ENCODE measurements at places on chromosomes 4 and X. TPM values are rescaled to one million over a fixed set of nuclear protein-coding genes. Genes with fewer than 3 reads are reported as not detected.
A peak's percentile ranks its signal among the peaks of the same experiment; 100 is the strongest.

DNA sequence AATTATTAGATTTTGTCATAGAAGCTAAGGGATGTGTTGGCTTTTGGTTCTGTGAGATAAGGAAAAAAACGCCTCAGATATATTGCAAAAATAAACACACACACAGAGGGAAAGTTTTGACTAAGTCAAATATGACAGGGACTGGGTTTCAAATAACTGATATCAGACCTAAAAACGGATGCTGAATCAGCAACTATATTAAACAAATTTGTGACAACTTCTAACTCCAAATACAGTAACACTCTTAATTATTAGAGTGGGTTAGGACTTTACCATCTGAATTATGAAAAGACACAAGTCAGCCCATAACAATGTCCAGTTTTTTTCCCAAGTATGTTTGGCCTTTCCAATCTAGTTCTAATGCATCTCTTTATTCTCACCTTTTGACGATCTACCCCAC lies 2693.1 kb downstream of the ARAP2 start:
- no peak for DNase-seq

The LETM1 gene
- 51.2 TPM for total RNA-seq

The SMIM10L2A gene
- 9.5 TPM for total RNA-seq

The LNX1 gene
- total RNA-seq, result 19.8 TPM

DNA sequence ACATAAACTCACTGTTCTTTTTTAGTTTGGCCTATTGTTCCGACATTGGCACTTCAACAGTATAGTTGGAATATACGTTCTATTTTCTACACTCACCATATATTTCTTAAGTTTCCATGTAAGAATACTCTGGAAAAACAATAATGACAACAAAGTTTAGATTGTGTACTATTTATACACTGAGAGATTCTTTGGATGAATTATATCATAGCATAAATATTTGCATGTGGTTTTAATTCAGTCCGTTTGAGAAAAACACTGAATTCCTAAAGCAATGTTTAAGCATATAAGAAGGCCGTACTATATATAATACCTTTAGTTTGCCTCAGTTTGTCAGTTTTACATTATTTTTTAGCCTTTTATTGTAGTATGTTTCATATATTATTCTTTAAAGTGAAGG lies 82.4 kb downstream of the RAP1GDS1 start:
- no peak for DNase-seq

DNA sequence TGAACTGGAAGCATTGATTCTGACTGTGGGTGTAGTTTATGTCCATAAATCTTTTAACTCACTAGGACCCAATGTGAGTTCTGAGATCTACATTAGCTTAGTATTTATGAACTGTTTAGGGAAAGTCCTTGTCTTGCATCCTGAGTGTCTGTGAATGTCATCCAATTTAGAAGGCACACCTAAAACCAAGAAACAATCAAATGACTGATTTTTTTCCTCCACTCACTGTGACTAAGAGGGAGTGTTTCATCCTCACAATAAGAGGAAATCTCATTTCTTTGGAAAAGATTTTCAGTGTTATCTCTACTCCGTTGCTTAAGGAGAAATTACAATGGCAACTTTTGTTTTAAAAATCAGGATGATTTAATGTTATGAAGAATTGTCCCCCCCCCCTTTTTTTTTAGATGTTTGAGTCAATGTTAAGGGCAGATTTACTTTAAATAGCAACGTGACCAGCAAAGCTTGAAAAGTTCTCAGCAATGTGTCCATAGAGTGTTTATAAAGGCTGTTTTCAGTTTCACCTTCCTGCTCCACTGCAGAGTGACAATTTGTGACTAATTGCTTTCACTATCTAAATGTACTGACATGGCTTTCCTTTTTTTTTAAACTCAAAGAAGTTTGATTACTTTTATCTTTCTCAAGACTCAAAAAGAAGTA lies 173.0 kb downstream of the SPCS3 start:
- no peak for DNase-seq

GRCh38 chr4:153530284-153530999 lies 64.3 kb downstream of the TMEM131L start:
- DNase-seq, result no peak

DNA sequence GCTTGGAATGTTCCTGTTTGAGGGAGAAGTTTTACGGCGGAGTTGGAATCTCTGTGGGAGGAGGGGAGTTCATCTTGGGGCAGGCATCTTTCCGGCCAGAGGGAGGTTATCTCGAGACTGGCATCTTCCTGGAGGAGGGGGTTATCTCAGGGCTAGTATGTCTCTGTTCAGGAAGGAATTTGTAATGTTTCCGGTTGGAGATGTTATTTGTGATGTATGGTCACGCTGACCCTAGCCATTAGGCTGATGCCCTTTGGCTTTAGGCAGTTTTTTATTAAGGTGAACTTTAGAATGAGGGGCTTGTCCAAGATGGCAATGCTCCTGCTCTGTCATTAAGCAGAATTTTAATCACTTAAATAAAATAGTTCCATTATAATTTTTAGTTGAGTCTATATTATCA lies 449.7 kb downstream of the PCDH10 start:
- no peak for DNase-seq

DNA sequence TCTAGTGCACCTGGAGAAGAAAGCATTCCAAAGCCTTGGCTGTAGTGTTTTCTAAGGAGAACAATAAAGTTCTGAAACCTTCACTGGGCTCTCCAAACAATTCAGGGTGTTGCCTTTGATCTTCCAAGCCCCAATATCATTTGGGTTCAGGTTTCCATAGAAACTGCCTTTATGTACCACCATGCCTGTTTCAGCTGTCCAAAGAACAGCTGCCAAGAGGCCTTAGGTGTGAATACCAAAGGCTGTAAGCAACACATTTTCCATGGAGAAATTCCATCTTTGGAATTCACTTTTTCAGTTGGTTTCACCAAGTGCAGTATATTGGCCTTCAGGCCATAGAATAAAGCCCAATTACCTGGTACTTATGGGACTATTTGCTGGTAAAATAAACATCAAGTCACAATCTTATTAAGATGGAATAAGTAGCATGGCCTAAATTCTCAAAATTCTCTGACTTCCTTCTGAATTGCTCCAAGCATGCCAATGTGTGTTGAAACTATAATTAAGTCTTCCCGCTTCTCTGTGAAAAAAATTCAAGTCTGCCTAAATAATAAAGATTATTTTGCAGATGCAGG lies 61.9 kb downstream of the COX18 start:
- no peak for DNase-seq

The TMEM255A gene
- 0.51 TPM for total RNA-seq

- no peak for DNase-seq
Observed at GRCh38 chr4:112002248-112002661, 143.0 kb upstream of the FAM241A start.

The PTTG2 gene
- total RNA-seq, result not detected

The REPS2 gene
- total RNA-seq, result 2.6 TPM

DNA sequence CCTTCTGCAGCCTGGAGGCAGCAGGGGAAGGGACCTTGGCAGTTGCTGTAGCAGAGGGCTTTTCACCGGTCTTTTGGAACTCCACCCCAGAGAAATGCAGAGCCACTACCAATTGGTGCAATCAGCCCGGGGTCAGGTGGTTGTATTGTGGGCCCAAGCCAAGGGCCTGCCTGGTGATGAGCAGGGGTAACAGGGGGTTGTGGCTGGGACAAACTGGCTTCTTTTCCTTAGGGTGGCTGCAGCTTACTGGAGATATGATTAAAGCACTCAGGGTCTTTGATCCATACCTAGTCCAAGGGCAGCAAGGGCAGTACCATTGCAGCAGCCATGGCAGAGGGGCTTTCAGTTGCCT lies 28.1 kb downstream of the ENPEP start:
- no peak for DNase-seq

The ASMT gene
- 0.36 TPM for total RNA-seq

DNA sequence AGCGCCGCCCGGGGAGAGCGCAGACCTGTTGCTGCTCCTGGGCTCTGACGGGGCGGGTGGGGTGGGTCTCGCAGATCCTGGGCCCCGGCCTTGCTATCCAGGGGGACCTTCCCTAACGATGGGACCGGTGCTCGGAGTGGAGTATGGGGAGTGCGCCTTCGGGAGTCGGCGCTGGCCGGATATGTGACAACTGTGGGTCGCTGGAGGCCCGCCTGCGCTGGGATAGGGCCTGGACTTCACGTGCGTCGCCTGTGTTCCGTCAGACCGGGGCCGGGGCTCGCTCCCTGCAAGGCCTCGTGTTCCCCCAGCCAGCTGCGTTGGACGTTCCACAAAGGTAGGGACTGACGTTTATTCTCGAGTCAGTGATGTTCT lies 1.3 kb downstream of the TBL1X start:
- DNase-seq, result no peak

DNA sequence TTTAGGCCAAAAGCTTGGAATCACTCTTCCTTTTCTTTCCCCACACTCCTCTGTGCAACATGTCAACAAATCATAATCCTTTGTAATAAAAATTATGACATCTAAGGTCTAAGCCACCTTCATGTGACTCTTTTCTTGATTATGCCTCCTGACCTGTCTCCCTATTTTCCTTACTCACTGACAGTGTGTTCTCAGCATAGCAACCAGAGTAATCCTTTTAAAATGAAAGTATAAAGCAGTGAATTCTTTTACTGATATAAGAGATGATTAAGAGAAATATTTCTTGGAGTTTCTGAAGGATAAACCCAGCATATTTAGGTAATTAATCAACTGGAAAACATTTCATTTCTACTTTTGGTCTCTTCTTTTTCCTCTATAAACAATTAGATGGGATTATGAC lies 44.7 kb downstream of the USO1 start:
- no peak for DNase-seq

DNA sequence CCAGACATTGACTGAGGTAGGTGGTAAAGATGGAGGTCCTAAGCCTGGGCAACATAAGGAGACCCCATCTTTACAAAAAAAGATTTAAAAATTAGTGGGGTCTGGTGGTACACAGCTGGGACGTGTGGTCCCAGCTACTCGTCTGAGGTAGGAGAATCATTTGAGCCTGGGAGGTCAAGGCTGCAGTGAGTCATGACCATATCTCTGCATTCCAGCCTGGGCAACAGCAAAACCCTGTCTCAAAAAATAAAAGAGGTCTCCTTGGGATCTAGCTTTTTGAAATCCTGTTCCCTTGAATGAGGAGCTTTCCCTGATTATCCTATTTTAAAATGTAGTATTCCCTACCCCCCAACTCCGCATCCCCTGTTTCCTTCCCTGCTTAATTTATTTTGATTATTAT lies 78.7 kb upstream of the OGT start:
- DNase-seq, result no peak

The TENT5D gene
- not detected for total RNA-seq

DNA sequence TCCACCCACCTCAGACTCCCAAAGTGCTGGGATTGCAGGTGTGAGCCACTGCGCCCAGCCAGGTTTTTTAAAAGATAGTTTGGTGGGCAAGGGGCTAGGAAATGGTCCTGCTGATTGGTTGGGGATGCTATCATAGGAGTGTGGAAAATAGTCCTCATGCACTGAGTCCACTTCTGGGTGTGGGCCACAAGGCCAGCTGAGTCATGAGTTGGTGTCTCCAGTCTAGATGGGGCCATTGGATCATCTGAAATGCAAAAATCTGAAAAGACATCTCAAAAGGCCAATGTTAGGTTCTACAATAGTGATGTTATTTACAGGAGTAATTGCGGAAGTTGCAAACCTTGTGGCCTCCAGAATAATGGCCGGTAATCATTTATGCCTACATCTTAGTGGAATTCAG lies 221.1 kb downstream of the ZNF674 start:
- DNase-seq, result no peak

GRCh38 chr4:47490550-47490949 lies 5.5 kb downstream of the ATP10D start:
- no peak for DNase-seq

The RWDD4 gene
- 19.6 TPM for total RNA-seq

DNA sequence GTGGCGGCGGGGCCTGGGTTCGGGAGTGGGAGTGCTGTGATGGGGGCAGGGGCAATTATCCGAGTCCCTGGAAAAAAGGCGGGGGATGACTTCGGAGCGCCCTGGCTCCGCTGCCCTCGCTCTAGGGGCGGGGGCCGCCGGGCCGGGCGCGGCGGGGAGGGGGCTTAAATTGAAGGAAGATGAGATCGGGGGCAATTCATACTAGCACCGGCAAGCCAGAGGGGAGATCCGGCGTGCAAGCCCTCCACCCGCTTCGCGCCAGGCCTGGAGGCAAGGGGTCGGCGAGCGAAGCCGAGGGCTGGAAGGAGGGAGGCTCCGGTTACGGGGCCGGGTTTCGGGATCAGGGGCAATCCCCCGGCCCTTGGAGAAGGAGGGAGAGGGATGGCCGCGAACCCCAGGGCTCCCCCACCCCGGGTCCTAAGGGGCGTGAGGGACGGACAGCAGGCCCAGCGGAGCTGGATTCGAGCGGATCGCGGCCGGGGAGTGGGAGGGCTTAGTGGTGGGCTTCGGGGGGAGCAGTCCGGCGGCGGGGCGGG lies 1.2 kb downstream of the BCORL1 start:
- peak; percentile 28 for DNase-seq

The C4orf36 gene
- total RNA-seq, result 2.0 TPM

The FAM53A gene
- total RNA-seq, result 2.4 TPM

The TSC22D3 gene
- total RNA-seq, result 41.4 TPM

DNA sequence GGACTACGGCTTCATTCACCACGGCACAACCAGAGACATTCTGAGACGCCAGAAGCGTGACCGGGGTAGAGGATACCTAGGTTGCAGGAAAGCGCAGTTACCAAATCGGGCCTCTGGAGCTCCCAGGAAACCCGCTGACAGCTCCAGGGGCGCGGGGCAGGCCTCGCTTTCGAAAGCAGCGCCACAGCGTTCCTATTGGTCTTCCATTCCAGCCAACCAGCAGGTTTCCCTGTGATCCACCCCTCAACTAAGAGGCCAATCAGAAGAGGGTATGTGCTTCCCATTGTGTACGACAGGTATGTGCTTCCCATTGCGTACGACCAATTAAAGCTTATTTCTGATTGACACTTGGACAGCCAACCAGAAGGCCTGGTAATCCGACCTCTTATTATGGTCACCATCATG lies 14.9 kb downstream of the SNX12 start:
- DNase-seq, result peak; percentile 14

DNA sequence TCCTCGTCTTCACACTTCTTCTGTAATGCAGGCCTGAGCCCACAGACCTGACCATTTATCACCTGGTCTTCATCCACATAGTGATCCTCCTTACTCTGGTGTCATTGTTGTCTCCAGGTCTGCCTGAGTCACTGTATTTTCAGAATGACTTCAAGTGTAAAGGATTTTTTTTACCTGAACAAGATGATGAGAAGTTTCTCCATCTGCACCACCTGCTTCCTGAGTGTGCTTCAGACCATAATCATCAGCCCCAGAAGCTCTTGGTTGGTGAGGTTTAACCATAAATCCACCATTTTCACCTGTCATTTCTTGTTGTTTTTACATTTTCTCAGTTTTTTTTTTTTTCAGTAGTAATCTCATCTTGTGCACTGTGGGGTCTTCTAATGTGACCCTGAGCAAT lies 39.0 kb downstream of the WDR13 start:
- DNase-seq, result no peak

DNA sequence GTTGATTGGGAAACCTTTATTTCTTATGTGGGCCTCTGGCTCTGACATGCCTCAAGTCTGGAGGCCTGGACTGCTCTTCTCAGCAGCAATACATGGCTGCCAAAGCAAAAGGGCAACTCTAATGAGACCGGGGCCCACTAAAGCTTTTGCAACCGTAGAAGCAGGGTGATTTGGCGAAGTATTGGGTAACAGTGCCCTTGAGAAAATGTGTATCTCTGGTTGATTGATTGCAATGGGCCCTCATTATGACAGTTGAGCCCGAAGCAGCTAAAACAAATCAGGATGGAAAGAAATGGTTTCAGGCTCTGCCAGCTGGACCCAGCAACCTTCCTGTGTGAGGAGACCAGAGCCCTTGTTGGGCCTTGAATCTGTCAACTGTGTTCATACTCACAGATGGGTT lies 73.4 kb downstream of the CLCN4 start:
- DNase-seq, result no peak

GRCh38 chrX:46208225-46208854 lies 336.9 kb downstream of the ZNF674 start:
- DNase-seq, result no peak

GRCh38 chrX:64580605-64581004 lies 185.4 kb upstream of the MTMR8 start:
- no peak for DNase-seq

The RASL11B gene
- total RNA-seq, result 9.7 TPM
